ENCODE measurements at places on chromosomes 7 and 10.
A peak's percentile ranks its signal among the peaks of the same experiment; 100 is the strongest.

DNA sequence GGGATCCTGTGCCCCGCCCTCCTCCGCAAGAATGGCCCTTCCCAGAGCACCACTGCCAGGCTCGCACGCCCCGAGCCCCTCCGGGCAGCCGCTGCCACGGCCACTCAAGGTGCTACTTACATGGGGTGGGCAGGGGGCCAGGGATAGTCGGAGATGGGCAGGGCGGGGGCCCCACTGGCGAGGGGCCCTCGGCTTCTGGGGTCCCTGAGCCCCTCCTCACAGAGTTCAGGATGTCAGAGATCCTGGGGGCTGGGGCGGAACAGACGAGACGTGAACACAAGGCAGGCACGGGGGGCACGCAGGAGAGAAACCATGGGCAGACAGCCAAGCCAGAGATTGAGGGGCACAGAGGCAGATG is 25.6 kb downstream of the YKT6 start:
- DNase-seq = no peak

GRCh38 chr10:57017356-57018037 is 656.4 kb upstream of the ZWINT start:
- DNase-seq = no peak

DNA sequence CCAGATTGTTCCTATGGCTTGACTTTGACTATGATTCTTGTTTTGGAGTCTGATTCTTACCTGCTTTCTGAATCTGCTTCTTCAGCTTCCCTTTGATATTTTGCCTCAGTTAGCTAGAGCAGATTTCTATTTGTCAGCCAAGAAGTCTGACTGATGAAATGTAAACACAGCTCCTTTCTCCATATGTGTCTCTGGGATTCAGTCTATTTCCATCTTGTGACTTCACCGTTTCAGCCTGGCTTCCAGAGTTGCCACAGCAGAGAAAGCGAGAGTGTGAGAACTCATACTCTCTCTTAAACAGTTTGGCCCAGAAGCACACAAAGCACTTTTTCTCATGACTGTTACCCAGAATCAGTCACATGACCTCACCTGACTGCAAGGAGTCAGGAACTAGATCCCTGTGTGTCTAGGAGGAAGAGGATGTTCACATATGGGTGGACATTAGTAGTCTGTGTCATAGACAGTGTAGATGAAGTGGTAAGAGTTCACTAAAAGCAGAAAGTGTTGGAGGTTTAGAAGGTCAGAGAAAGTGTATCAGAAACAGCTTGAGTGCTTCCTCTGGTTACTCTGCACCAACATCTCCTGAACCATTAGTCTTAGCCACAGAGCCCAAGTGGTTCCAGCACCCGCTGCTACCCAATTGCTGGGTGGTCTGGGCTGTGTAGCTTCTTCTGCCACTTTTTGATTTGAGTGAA is 103.4 kb upstream of the CDK6 start:
- DNase-seq = no peak

DNA sequence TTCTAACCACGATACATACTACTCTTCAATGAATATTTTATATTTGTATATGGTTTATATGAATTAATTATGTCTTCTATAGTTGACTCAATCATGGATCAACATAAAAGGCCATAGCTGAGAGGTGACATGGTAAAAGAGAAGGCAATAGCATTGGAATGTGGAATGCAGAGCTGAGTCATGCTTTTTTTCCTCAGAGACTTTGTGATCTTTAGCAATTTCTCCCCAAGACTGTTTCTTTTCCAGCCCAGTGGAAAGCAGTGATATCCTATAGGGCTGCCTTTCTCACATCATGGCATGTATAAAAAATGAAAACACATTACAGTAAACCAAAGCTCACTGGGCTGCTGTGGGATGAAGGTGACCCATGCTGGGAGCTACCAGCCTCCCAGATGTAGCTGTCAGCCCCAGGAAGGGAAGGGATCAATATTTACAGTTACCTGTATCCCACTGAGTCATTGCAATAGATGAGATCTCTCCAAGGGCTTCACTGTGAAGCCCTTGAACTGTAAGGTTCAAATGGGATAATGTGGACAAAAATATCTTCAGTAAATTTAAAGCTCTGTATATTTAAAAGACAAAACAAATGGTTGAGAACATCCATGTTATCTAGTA is 30.2 kb downstream of the SLC39A12 start:
- DNase-seq = peak; percentile 92

- no peak for DNase-seq
These were observed 10.0 kb downstream of the CYP3A43 start for GRCh38 chr7:99837649-99838361.

Measured in EL (cell line).